ENCODE measurements at places on chromosomes 1 and 21.

- no peak for DNase-seq
Measured at GRCh38 chr1:91610102-91610501, 109.5 kb downstream of the CDC7 start.

DNA sequence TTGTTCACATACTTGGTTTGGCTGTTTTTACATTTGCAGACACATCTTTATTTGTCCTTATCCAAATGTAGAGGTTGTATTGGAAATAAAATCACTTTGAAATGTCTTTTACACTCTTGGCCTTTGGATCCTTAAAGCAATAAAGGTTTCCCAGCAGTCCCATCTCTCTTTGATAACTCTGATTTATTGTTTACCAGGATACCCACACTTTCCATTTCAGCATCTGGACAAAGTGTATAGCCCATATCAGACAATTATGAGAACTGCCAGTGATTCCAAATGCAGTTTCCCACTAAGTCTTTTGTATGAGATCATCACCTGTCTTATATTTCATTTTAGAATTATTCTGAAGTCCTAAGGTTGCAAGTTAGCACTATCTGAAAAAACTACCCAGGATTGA is 114.7 kb downstream of the NEK7 start:
- DNase-seq, result no peak

- DNase-seq, result no peak
Measured at GRCh38 chr1:220207411-220207810, 64.8 kb downstream of the RAB3GAP2 start.

DNA sequence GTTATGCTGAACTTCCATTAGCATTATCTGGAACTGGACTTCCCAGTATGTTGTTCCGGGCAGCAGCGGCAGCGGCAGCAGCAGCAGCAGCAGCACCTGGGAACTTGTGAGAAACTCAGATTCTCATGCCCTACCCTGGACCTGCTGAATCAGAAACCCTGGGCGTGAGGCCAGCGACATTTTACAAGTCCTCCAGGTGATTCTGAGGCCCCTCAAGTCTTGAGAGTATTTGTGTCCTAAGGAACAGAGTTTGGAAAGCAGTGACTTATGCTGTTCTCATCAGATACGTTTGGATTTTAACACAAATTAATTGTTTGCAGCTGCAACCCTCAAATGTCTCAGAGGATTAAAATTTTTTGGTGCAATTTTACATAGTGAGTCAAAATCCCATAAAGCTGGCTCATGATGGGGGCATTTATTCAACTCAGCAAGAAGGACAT is 157.2 kb upstream of the KAZN start:
- DNase-seq, result no peak
